ENCODE measurements at places on chromosomes 5 and 9. TPM values are rescaled to one million over a fixed set of nuclear protein-coding genes. Genes with fewer than 3 reads are reported as not detected.

UBLCP1 gene
- total RNA-seq: 15.0 TPM

ADRA1B gene
- total RNA-seq: 0.74 TPM

DNA sequence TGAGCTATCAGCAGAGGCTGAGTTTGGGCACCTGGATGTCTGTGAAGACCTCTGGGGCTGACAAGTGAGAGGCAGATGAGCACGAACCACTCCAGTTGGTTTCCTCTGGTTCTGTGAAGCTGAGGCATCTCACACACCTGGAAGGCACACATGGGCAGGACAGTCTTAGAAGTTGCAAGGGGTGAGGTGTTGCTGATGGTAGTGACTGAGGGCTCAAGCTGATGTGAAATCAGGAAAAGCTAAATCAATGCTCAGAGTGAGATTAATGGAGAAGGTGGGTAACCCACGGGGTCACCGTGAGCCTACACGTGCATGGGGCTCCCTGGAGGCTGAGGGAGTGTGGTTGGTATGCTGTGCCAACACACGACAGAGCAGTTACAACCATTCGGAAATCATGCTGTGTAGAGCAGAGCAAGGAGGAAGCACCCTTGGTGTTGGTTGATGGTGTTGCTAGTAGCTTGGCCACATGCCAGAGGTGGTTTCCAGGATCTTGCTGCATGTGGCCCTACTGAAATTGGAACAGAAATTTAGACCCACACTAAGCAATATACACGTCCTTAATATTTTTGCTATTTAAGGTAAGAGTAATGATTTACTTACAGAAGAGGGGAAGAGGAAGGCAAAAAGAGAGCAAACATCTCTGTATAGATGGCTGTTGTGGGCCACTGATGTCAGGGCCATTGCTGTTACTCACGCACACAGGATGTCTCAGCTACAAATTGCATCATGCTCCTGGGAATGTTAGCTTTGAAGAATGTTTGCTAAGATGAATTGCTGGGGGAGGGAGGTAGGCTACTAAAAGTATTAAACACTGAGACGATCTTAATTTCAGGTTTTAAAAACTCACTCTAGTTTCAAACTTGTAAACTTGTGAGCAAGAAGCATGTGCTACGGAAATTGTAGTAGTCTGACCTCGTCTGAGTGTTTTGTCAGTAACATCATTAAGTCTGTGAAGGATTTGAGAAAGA, 170.5 kb downstream of the ARHGEF28 start:
- no peak for DNase-seq

F2RL2 gene
- total RNA-seq: not detected
